ENCODE measurements at places on chromosomes 3 and 15.

DNA sequence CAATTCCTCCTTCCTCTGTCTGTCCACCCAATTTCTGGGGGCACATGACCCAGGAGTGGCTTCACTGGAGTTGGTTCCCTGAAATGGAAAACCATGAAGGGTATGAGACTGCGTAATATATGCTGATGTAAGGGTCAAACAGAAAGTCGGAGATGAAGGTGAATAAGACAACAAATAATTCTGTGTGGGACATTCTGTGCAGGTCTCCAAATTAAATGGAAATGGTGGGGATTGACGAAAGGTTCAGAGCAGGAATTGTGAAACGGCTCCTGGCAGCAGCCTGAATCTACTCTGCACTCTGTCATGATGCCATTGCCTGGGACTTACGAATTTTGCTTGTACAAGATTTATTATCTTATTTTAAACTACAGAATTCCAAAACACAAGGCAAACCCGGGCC is 174.8 kb upstream of the RORA start:
- DNase-seq: no peak

- no peak for DNase-seq
These were observed 2.0 kb upstream of the TOPBP1 start for GRCh38 chr3:133663569-133664313.

DNA sequence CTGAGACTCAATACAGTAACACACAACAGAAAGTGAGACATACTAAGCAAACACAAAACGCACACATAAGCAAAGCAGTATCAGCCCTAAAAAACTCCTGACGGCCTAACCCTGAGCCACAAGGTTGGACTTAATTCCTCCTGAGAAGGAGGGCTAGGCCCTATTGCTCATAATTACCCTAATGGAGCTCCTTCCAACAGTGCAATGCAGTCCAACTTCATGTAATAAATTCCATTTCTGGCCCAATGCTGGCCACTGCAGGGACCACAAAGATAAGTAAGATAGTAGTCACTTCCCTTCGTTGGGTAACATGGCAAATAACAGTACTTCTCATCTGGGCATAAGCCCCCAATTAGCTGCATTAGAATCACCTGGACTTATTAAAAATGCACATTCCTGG is 4.2 kb downstream of the VPS39 start:
- no peak for DNase-seq

- DNase-seq: no peak
These were observed 996.0 kb downstream of the OTOL1 start for GRCh38 chr3:162492446-162493081.

DNA sequence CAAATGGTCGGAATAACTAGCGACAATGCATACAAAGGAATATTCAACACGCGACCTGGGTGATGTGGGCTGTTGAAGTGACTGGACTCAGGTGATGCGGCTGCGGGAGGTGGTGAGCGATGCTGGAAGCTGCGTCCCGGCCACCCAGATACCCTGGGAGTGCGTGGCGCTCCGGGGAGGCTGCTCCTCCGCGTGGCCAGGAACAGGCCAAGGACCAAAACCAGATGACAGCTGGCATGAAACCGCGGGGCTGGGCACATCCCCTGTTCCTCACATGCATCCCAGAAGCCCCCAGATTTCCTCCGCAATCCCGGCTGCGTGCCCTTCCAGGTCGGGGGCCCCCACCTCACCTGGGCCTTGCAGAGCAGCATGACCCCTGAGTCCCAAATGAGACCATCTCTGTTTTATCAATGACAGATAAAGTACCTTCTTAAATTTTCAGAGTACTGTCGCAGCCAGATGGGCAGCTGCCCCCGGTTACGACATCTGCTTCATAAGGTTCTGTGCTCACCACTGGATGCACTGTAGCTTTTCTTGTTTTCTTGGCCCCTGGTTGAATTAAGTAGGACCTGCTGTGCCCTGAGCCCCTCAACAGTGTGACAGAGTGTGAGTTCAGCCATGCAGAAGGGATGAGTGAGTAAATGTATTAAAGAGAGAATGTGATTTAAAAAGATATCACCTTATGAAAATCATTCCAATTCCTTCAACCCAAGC is 278.2 kb downstream of the GABRG3 start:
- no peak for DNase-seq

GRCh38 chr3:117622171-117622841 is 912.7 kb downstream of the TUSC7 start:
- no peak for DNase-seq

GRCh38 chr3:181711325-181712135 is at the start of gene SOX2:
TSS of gene SOX2 (plus strand) at chr3:181711925. CDS start at chr3:181712361, 436 bp downstream.
- DNase-seq: no peak

DNA sequence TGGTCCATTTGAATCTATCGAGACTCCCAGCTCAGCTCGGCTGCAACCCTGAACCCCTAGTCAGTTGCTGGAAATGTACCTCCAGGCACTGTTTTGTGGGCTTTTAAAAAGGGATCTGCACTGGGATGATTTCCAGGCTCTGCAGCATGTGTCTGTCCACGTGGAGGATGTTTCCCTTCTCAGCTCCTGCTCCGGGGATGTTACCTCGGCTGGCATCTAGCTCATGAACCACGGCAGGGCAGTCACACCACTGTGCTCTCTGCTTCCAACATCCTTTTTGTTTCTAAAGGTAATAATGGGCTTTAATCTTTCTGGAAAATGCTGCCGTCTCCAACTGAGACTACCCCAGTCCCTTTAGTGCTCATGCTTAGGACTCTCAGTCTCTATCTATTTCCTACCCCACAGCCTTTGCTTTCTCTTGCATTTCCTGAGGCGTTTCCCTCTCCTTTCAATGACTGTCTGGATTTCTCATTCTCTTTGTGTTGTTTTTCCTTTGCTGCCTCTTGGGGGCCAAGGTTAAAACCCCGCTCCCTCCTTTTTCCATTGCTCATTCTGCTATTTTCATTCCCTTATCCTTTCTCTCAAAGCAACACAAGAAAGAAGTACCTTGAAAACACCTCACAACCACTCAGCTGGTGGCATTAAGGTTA is 42.9 kb upstream of the AKAP13 start:
- DNase-seq: no peak

- no peak for DNase-seq
These were observed 77.3 kb downstream of the HMG20A start for GRCh38 chr15:77497942-77498361.

DNA sequence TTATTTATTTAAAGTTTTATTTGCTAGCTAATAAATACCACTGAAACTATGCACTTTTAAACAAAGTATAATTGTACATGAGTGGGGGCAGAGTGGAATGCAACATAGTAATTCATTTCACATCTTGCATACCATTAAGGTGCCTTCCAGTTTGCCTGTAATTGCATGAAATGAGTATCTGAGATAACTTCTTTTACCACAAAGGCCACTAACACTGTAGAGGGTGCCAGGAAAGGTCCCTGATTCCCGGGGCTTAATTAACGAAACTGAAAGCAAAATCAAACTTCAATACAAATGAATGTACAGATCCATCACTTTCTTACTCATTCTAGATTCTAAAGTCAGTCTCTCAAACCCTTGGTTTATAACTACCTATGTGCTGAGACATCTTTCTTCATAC is 2.1 kb downstream of the CD47 start:
- DNase-seq: no peak

GRCh38 chr15:59847968-59848367 is 156.1 kb upstream of the FOXB1 start:
- no peak for DNase-seq

DNA sequence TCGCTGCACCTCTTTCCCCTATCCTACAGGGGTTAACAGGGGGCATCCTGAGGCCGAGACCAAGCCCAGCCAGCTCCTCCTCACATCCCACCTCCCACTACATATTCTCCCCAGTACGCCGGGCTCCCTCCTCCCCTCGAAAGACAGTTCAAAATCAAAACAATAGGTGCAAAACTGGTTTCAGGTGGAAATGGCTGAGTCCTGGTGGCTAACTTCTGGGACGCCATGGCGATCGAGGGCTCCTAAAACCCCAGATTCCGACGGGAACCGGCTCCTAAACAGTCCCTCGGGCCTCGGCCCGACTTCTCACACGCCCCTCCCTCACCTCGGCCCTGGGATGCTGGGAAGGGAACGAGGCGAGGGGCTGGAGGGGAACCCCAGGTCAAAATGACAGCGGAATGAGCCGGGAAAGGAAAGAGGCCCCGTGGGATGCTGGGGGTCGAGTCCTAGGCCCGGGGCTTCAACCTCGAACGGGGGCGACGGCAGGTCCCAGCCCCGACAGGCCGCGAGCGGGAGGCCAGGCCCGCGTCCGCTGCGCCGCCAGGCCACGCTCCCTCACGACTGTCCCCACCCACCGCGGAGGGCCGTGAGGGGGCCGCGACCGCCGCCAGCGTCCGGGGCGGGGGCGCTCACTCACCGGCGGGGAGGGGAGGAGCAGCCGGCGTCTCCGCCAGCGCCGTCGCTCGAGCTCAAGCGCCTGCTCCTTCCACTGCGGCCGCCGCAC is 492 bp downstream of the TMCC1 start:
- no peak for DNase-seq

- no peak for DNase-seq
These were observed 21.8 kb upstream of the KLF13 start for GRCh38 chr15:31304751-31305365.

GRCh38 chr3:141050576-141051442 is at the start of gene SPSB4:
TSS of gene SPSB4 (plus strand) at chr3:141051347. CDS start at chr3:141066105, 14,758 bp downstream.
- DNase-seq: no peak

- DNase-seq: no peak
These were observed 62.7 kb downstream of the POMGNT2 start for GRCh38 chr3:43043071-43043766.

DNA sequence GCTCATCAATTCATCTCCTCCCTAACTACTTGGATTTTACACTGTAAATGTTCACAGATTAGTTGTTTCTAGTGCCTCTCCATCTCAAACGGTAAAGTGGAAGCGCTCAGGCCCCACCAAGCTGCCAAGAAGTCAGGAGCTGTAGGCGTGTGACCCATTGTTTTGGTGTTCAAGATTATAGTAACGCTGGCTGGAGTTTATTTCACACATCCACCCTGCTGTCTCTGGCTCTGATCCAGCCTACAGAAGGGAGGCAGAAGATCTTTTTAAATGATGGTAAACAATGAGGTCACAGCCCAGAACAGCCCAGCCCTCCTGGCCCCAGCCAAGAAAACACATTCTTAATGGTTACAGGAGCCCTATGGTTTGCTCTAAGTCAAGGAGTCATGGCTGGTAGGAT is 25.7 kb upstream of the GALNT15 start:
- DNase-seq: no peak

DNA sequence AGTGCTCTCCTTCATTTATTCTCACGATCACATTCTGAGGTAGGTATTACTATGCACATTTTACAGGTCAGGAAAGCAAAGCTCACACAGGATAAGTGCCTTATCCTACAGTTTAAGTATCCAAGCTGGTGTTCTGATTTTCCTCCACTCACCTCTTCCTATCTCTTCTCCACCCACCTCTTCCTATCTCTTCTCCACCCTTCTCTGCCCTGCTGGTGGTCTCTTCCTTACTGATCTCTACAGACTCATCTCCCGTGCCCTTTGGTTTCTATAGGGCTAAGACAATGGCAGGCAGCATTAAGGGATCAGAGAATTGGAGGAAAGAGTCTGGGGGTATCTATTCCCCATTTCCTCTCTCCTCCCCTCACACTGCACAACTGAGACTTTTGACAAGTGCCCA is 319.1 kb downstream of the FHIT start:
- DNase-seq: no peak

DNA sequence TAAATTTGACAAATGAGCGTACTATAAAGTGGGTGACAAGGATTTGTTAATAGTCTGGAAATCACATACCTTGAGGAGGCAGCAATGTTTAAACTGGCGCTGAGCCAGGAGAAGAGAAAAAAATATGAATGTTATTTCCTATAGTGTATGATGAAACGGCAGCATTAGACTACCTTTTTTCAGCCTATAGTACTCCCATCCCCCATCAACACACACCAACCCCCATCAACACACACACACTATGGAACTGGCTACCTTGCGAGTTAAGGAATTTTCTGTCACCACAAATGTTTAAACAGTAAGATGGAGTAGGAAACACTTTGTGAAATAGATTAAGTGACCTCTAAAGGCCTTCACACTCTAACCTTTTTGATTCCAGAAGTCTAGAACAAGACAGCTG is 46.8 kb upstream of the ZCWPW2 start:
- no peak for DNase-seq

DNA sequence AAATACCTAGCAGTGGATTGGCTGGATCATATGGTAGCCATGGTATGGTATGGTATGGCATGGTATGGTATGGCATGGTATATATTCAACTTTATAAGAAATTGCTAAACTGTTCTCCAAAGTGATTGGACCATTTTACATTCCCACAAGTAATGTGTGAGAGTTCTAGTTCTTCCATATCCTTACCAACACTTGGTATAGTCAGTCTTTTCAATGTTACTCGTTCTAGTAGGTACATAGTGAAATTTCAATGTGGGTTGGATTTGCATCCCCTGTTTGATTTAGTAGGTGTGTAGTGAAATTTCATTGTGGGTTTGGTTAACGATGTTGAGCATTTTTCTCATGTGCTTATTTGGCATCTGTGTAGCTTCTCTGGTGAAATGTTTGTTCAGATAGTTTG is 154.3 kb downstream of the ITPR1 start:
- no peak for DNase-seq

DNA sequence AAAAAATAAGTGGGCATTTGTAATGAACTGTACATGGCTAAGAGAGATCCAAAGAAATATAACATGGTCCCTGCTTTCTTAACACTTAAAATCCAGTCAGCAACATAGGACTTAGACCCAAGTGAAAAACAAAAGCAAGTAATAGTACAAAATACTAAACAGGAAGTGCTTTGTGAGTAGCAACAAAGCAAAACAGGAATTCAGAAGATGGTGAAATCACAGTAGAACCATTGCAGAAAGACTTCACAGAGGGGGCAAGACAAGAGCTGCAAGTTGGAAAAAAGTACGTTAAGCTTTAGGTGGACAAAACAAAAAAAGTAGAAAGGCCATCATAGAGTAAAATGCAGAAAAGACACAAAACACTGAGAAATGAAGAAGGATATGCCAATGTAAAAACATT is 116.0 kb downstream of the TBC1D5 start:
- DNase-seq: no peak

GRCh38 chr3:61562042-61562720 is 810 bp downstream of the PTPRG start:
- no peak for DNase-seq

- DNase-seq: no peak
These were observed 430.2 kb downstream of the LPP start for GRCh38 chr3:188584162-188584529.

DNA sequence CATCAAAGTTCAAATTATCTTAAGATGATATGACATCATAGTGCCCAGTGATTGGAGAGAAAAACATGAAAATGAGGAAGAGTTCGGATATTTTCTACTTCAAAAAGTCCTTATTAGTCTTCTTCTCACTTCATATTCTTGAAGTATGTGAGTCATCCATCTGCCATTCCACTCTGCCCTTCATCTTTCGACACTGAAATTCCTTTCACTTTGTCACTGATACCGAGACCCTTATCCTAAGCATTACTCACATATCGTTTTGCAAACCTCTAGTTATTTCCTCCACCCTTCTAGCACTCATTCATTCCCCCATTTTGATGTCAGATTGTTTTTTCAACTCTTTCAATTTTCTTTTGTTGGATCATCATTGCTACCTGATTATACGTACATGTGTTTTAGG is 4.0 kb downstream of the OR5H14 start:
- DNase-seq: no peak
